ENCODE measurements at places on chromosomes 11 and 22.

- no peak for DNase-seq
Observed at GRCh38 chr11:1817511-1817910, 17.3 kb upstream of the SYT8 start.

GRCh38 chr22:36079041-36079440 is 50.4 kb upstream of the RBFOX2 start:
- DNase-seq, result no peak

DNA sequence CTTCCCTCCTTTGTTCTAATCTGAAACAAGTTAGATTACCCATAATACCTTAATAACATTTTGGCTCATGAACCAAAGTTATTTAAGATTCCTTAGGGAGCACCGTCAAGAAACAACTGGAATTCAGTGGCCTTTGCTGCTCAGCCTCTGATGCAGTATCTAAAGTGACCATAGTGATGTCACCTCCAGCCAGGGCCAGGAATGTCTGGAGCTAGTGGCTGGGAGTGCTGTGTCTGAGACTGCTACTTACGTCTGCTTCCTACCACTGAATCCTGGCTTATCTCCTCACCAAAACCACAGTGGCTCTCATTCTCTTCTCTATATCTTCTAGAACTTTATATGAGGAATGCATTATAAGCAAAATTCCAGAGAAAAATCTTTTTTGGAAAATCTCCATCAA is 658.0 kb downstream of the DLG2 start:
- no peak for DNase-seq

GRCh38 chr11:60528934-60529333 is 13.7 kb downstream of the MS4A13 start:
- no peak for DNase-seq

GRCh38 chr11:124538019-124538418 is 5.4 kb downstream of the OR8B12 start:
- DNase-seq, result no peak

- DNase-seq, result no peak
Observed at GRCh38 chr22:27895600-27895999, 23.5 kb downstream of the PITPNB start.

DNA sequence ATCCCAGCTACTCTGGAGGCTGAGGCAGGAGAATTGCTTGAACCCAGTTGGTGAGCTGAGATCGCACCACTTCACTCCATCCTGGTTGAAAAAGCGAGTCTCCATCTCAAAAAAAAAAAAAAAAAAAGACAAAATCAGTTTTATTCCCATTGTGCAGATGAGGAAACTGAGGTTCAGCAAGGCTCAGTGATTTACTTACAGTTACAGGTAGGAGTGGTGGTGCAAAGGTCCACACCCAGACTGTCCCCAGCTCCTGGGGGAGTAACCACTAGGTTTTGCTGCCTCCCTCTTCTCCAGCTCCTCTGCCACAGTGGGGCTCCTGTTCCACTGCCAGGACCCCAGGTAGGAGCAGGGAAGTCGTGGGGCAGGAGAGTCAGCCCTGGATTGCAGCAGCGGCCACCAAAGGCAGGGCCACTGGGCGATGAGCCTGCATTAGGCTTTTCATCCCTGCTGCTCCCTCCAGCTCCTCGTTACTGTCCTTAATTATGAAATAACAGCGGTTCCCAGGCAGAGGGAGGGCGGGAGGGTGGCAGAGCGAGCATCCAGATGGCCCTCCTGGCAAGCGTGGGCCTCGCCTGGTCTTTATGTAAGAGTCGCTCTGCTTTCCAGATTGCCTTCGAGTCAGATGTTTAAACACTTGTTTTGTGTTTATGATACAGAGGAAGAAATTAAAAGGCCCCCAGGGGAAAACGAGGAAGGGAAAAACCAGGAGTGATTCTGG is 15.5 kb upstream of the RASD2 start:
- peak; percentile 74 for DNase-seq

DNA sequence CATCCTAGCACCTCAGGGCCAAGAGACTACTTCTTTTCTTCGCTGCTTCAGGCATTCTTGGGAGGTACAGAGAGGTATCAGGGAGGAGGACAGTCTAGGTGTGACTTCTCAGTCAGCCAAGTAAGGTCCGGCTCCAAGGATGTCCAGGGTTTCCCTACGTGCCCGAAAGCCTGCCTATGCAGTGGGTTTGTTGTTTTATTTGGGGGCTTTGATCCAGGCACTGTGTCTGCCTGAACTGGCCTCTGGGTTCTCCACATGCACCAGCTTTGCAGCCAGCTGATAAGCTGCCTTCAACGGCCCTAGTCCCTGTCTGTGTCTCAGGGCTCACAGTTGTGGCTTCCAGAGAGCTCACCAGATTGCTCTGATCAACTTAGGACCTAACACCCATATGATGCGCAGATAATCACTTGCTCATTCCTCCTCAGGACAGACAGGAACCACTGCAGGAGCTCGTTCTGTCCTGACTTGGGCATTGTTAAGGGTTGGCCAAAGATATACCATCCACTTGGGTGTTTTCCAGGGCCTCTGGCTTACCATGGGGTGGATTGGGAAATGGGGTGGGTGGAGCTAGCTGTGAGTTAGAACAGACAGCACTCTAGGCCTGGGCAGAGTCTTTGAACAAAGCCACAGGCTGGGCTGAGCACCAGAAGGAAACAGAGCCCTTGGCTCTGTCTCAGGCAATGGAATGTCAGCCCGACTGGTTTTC is 45.5 kb upstream of the CRYBB3 start:
- DNase-seq, result no peak

DNA sequence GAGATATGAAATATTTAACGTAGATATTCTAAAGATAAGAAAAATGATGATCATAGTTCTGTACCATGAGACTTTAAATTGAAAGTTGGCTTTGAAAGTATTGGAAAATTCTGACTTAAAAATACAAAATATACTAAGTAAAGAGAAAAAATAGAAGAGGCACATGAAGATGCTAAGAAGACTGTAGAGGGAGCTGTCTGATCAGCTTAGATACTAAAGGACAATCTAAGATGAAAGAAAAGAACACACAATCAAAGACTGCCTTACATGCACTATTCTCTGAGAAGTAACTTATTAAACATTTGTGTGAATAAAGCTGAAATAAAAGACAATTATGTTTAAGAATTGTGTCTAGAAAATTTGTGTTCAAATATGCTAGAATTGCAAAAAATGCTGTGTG is 55.1 kb downstream of the RBMXL2 start:
- peak; percentile 54 for DNase-seq

DNA sequence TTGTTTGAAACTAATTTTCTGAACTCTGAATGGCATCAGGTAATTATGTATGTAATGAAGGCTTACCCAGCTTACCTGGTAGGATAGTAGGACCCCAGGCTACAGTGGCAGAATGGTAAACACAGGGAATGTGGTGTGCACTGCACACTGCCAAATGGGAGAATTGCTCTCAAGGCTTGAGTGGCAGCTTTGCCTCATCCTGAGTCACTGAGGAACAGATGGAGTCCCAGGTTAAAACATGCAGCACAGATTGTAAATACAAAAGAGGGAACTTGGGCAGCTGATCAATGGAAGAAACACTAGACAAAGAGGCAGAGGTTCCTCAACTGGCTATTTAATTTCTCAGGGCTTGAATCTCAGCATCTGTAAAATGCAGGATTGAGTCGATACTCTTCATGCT is 24.4 kb downstream of the GPR83 start:
- peak; percentile 38 for DNase-seq

DNA sequence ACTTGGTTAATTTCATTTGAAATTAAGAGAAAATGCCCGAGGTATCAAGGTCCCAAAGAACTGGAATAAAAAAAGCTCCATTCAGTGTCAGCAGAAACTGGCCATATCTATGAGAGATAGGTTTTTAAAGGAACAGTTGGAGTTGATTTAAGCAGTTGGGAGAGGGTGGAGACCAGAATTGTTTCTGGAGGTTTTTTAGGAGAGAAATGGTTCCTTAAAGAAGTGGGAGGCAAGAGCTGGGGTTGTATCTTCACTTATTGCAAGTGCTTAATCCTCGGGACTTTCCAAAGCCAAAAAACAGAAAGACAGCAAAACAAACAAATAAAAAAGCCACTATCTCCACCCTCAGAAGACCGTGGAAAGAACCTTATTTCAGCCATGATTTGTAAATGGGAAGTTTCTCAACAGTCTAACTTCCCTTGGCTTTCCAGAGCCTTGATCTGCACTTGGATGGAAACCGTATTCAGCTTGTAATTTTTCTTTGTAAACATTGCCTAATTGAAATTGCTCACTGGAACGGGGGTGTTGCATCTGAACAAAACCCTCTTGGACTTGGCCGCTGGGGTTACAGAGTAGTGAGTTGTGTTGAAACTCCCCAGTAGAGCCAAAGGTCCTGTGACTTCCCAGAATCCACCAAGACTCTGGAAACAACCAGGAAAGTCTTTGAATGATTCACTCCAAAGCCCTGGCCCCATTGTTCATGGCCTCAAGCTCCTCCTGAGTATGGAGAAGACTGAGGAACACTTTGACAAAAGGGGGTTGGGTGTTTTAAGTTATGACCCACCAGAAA is 115.6 kb downstream of the SLC1A2 start:
- peak; percentile 12 for DNase-seq

- DNase-seq, result no peak
Observed at GRCh38 chr11:95222817-95223216, 8.2 kb downstream of the SESN3 start.

DNA sequence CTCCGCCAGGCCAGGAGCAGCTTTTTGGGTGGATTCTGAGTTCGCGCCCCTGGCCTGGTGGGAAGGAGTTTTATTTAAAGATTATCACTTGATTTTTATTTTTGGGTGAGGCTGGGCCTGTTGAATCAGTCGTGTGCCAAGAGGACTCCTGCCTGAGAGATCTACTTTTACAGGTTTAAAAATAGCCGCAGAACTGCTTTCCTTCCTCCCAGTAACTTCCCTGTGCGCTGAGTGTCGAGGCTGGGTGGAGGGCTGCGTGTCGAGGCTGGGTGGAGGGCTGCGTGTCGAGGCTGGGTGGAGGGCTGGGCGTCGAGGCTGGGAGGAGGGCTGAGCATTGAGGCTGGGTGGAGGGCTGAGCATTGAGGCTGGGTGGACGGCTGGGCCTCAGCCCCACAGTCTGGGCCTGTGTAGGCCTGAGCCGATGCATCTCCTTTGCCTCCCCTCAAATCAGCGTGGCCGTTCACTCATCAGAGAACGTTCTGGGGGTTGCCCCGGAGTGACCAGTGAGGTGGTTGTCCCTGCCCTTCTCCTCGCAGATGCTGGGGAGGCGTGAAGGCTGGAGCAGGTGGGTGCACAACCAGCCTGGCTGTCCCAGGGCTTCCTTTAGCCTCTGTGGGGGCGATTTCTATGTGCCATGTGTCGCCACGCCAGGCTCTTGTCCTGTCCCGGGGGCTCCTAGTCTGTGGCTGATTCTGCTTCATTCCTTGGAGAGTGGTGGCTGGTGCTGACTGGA is 30.1 kb downstream of the GRAMD4 start:
- DNase-seq, result no peak

DNA sequence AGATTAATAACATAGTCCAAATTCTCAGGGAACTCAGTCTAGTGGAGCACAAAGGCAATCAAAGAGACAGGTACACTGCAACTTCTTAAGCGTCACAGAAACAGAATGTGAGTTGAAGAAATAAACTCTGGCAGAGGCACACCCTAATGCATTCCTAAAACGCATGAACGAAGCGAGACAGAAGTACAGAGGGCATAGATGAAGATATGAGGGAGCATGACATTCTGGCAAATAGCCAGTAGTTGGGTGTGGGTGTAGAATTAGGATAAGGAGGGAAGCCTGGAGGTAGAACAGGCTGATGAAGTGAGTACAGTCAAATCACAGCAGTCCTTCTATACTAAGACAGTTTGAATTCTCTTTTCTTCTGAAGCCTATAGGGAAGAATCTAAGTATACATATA is 838.7 kb upstream of the API5 start:
- DNase-seq, result no peak

- DNase-seq, result no peak
Observed at GRCh38 chr11:112809429-112809828, 151.8 kb upstream of the NCAM1 start.

GRCh38 chr22:36087784-36088183 is 59.2 kb upstream of the RBFOX2 start:
- DNase-seq, result no peak

- DNase-seq, result no peak
Observed at GRCh38 chr11:117278347-117278746, 12.8 kb upstream of the BACE1-AS start.

GRCh38 chr11:72179804-72180396 is 12.0 kb upstream of the FOLR1 start:
- no peak for DNase-seq

GRCh38 chr22:50640857-50641647 is 13.1 kb upstream of the ARSA start:
- DNase-seq, result no peak

GRCh38 chr11:126124231-126124661 is 61.6 kb upstream of the CDON start:
- peak; percentile 59 for DNase-seq

- DNase-seq, result peak; percentile 59
Observed at GRCh38 chr22:19120829-19121630, 1.2 kb downstream of the DGCR2 start.

- DNase-seq, result no peak
Observed at GRCh38 chr11:29530961-29531360, 485.9 kb downstream of the KCNA4 start.

DNA sequence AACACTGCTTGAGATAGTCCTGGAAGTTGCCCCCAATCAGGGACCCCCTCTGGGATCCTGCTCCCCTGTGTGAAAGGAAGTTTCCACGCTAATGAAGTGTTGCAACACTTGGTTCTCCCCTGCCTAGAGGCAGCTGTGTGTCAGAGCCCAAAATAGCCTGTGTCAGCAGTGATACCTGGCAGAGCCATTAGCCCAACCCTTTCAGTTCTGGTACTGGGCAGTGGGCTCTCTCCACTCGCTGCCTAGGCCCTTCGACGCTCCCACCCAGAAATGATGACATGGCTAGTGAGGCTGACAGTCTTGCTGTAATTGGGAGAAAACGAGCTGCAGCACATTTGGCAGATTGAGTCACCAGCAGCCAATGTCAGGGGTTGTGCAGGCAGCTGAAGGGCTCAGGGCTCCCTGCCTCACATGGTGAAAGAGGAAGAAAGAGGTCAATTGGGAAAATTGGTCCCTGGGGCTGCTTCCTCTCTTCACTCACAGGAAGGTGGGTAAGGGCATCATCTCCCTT is 1.4 kb upstream of the NXF1 start:
- DNase-seq, result no peak

GRCh38 chr11:111170761-111171379 is 74.7 kb upstream of the POU2AF2 start:
- DNase-seq, result no peak

- no peak for DNase-seq
Observed at GRCh38 chr22:40211476-40212054, 33.8 kb downstream of the TNRC6B start.

GRCh38 chr11:65323813-65324212 is 9.1 kb downstream of the CDC42EP2 start:
- no peak for DNase-seq

DNA sequence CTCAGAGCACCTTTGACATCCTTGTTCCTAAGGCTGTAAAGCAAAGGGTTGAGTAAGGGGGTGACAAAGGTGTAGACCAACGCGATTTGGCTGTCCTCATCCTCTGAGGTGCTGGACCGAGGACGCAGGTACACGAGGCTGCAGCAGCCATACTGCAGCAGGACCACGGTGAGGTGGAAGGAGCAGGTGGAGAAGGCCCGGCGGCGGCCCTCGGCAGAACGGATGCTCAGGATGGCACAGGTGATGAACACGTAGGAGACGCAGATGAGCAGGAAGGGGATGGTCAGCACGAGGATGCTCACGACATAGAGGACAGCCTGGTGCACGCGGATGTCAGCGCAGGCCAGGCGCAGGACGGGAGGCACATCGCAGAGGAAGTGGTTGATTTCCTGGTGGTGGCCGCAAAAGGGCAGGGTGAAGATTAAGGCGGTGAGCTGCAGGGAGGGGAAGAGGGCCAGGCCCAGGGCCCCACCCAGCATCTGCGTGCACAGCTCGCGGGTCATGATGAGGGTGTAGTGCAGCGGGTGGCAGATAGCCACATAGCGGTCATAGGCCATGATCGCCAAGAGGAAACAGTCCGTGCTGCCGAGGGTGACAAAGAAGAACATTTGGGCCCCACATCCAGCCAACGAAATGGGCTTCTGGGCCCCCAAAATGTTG is 632 bp downstream of the OR10Q1 start:
- DNase-seq, result no peak

Measured in cerebellum (tissue), 4 donors.